ENCODE measurements at places on chromosomes 2 and 18. TPM values are rescaled to one million over a fixed set of nuclear protein-coding genes. Genes with fewer than 3 reads are reported as not detected.

DYSF gene
- total RNA-seq: 0.02 TPM

DLX2 gene
- not detected for total RNA-seq

TSPYL6 gene
- not detected for total RNA-seq

GRCh38 chr2:60707750-60708371 is 48.2 kb upstream of the PAPOLG start:
- no peak for DNase-seq

DNA sequence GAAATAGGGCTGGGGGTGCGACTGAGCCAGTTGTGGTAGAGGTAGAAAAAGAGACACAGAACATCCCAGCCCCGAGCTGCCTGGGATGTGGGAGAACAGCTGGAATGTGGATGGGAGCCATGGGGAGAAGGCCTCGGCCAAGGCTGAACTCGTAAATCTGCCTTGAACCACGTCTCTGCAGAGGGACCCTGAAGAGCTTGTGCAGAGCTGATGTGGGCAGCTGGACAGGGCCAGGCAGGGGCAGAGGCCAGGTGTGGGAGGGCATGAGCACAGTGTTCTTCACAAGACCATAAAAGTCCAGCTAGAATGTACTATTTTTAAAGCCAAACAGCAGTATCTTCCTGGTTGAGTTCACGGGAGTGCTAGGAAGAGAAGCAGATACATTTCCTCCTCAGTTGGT is 5.7 kb downstream of the TCF23 start:
- no peak for DNase-seq

CCNYL1 gene
- total RNA-seq: 5.5 TPM

GPR45 gene
- total RNA-seq: not detected

DNA sequence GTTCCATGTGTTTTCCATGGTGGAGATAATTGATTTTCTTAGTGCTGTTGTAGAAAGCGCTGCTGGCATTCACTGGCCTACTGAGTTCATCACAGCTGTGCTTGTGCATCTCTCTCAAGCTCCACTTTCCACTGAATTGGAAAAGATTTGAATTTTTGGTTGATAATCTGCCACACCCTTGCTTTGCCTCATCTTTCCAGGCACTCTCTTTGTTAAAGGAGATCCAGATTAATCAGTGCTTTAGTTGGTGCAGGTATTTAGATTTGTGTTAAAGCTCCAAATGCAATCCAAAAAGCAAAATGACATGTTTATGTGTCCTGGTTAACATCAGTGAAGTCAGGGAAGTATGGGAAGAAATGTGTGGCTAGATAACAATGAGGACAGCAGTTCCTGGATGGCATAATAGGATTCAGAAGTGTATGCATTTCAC is 2.7 kb upstream of the COL3A1 start:
- DNase-seq: no peak

GRCh38 chr2:112887964-112888749 is 22.8 kb upstream of the IL37 start:
- DNase-seq: no peak

GRCh38 chr18:12121175-12122042 is 27.8 kb downstream of the ANKRD62 start:
- no peak for DNase-seq

LRP1B gene
- not detected for total RNA-seq

TRABD2A gene
- total RNA-seq: 37.2 TPM
